Posterior cingulate gyrus (tissue), 11 donors: ENCODE measurements at places on chromosomes 16 and 17.

DNA sequence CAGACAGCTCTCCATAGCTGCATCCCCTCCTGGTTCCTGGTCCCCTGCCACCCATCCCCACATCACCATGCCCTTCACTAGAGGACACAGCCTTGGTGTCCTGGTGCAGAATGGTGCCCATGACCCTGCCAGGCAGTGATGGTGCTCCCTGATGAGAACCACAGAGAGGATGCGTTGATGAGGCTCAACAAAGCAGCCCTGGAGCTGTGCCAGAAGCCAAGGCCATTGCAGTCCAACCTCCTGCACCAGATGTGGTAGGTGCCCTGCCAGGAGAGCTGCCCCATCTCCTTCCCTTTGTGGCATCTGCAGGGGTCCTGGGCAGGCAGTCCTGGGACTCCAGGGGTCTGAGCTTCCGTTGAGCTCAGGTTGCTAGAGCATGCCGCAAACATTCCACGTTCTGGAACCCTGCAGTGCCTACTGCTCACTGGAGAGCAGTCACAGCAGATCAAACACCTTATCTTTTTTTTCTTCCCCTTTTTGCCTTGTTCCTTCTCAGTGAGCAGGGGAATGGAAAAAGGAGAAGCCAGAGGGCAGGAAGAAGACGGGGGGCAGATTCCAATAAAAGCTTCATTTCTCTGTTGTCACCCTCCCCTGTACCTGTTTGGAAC is 5.3 kb upstream of the EPN3 start:
- DNase-seq, result no peak

DNA sequence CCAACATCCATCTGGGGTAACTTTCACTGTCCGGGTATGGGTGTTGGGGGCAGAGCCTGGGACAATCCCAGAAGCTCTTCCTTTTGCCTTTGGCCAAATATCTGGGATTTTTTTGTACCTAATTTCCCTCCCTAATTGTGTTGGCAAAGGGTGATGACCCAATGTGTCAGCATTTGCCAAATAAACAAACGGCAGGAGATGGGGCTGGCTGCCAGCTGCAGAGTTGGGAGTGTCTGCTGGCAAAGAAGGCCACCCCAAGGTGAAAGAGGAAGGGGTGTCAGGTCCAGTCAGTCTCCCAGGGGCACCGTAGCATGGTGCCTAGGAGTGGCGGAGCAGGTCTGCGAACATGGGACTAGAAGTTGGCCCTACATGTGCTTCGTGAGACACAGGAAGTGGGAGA is 73.0 kb downstream of the SLC6A2 start:
- DNase-seq, result no peak

DNA sequence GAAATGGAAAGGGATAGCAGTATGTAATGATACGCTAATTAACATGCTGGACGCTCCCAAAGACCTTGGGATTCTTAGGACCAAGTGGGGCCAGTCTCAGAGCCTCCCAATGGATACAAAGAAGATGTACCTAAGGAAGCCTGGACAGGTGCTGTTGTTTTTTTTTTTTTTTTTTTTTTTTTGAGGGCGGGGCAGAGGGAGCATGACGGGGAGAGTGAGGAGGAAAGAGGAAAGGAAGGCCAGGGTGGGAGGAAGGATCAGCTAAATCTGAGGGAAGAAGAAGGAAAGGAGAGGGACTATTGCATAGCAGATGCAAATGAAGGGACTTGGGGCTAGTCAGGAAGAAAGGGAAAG is 2.5 kb downstream of the VAMP2 start:
- no peak for DNase-seq

DNA sequence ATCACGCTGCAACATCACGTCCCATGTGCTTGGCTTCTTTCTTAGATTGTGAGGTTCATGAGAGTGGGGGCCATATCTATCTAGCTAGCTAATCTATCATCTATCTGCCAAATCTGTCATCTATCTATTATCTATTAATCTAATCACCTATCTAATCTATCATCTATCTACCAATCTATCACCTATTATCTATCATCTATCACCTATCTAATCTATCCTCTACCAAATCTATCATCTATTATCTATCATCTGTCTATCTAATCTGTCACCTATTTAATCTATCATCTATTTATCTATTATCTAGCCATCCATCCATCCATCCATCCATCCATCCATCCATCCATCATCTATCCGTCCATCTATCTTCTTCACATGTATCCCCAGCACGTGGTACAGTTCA is 14.2 kb downstream of the COX6A2 start:
- no peak for DNase-seq

DNA sequence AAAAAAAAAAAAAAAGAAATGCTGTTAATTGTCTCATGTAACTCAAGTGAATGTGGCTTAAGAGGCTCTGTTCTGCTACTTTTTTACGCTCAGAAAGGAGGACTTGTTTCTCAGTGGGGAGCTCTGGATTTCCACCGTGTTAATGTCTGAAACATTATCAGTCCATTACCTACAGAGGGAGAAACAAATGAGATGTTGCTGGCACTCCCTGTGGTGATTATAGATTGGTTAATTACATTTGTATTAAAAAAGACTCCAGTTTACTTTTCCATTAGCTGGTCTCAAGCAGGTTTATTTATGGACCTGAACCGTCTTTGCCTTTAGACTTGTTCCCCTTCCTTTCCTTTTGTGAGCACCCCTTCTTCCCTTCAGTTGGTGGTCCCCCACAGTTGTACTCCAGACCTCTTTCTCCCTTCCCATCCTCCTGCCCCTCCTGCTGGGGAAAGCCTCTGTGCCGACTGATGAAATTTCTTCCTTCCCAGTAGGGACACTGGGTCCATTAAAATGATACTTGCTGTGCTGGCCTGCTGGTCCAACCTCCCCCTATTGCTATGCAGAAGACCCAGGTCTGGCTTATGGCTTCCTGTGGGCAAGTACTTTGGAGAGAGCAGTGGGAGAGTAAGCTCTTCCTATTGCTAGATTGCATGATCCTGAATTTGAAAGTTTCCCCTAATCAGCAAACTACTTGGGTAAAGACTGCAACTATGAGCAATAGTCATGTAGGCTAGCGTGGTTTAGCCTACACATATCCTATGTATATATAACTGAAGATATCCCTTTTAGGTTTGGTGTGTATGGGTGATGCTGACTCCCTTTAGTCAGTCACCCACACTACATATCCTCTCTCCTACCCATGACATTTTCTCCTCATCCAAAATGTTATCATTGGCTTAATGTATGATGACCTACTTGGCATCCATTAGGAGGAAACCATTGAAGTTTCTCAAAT is 8.1 kb downstream of the CDC6 start:
- DNase-seq, result no peak

DNA sequence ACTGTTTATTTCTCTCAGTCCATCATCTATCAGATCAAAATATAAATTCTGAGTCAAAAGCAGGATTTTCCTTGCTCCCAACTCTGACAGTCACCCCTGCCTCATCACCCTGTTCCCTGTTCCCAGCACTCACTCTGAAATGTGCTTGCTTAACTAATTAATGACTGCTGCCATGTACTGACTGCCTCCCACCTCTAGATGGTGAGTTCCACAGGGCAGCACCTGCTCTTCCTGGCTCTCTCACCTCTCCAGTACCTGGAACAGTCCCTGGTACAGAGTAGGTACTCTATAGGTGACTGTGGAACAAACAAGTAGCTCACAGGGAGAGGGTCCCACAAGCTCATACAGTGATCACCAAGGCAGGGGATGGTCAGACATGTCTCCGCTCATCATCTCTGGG is 114.3 kb upstream of the C16orf82 start:
- DNase-seq, result no peak
